ENCODE measurements at places on chromosomes 3 and 15.
A peak's percentile ranks its signal among the peaks of the same experiment; 100 is the strongest.

- no peak for DNase-seq
Observed at GRCh38 chr3:178706411-178706810, 170.2 kb downstream of the KCNMB2 start.

DNA sequence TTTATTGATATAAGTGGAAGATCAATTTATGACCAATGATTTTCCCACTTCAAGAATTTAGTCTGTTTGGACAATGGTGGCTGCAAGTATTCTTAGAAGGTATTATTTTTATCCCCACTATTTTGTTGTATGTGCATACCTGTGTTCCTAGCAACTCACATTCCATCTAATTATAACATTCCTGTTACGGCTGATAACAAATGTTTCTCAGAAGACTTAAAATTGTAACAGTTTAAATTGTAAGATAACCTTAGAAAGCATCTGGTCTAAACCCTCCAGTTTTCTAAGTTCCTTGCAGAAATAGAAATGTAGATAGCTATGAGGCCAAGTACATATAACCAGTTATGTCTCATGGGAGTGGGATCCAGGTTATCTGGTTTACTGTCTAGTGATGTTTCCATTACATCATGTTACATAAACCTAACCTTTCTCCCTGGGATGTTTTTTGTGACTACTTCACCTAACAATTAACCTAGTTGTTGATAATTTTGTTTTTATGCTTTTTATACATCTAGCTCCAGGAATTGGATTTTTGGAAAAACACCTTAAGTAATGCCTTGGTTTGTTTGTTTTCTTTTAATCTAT, 11.1 kb upstream of the MFN1 start:
- no peak for DNase-seq

DNA sequence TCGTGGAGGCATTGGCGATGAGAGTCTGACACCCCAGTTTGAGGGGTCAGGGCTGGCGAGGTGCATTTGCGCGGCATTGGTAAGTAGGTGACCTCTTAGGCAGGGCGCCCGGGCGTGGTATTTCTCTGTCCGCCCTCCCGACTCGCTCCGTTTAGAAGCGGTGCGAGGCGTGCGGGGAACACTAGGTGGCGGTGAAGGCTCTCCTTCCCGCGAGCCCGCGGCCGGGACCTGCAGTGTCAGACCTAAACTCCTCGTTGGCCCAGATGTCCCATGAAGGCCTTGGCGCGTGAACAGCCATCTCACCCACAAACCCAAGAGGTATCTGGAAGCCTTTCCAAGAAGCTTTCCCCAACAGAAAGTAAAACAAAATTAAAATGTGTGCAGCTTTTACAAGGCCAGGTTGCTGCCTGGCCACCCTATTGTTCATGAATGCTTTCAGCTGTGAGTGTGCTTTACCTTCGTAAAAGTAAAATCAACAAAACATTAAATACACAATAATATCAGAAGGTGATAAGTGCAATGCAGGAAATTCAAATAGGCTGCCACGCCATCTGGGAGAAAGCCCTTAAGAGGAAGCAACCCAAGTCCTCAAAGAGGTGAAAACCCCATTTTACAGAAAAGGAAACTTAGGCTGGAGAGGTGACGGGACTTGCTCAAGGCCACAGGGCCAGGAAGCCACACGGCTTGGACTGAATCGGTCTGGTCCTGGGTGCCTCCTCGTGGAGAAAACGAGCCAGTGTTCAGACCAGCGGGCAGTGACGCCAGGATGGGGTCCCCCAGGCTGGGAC, 120.3 kb downstream of the ETFA start:
- DNase-seq: peak; percentile 74

DNA sequence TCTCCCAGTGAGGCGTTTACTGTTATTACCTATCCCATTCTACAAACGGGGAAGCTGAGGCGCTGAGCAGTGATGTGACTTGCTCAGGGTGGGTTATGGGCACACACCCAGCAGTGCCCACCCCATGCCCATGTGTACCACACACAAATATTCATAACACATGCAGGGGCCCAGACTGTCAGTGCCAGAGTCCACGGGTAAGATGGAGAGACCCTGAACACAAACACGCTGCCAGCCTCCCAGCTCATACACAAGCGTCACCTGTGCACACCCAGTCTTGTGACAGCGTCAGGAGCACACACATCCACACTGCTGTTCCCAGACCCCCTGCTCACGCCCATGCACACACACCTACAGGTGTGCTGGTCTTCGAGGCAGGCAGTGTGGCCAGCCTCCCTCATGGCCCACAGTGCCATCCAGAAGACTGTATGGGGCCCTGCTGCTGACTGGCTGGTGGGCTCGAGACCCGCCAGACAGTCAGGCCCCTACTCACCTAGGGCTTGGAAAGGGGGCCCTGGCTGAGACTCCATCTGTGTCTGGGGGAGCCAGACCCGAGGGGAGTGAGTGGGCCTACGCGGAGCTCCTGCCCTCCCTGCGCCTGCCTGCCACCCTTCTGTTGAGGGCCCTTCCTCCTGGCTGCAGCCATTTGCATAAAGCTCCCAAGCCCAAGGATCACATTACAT, 39.4 kb downstream of the DNAJB8 start:
- DNase-seq: no peak

GRCh38 chr3:192899540-192899982, 18.1 kb downstream of the MB21D2 start:
- no peak for DNase-seq

GRCh38 chr15:48602358-48603122, 43.0 kb downstream of the FBN1 start:
- DNase-seq: no peak

GRCh38 chr3:162082516-162082915, 585.9 kb downstream of the OTOL1 start:
- DNase-seq: no peak

DNA sequence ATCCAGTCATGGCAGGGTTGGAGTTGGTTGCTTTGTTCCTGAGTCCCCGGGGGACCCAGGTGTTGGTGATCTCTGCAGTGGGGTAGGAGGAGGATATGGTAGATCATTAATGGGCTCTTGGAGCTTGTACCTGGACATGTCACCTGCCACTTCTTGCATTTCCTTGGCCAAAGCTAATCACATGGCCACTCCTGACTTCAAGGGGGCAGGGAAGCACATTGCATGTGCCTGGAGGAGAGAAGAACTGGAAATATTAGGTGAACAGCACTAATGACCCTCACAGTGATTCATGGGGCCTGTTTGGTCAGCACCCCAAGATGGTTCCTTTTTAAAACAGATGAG, 87.1 kb upstream of the MYZAP start:
- DNase-seq: no peak

- DNase-seq: no peak
Observed at GRCh38 chr3:191136347-191136746, 62.7 kb upstream of the OSTN start.

DNA sequence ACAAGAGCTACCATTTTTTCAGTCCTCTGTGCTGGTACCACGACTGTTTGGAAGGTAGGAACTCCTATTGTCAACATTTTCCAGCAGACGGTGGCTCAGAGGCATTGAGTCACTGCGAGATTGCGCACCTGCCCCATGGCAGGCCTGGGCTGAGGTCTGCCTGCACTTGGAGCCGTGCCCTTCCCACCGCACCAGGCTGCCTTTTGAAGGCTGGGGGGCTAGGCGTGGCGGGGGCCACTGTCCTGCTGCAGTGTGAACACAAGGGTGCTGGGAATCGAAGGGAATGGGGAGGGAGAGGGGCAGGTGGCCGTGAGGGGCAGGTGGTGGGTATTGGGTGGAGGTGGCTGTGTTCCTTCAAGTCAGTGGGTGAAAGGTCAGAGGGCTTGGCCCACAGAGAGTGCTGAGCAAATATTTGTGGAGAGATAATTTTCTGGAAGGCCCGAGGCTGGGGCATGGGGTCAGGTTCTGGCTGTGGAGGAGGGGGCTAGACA, 16.3 kb downstream of the SNX33 start:
- DNase-seq: no peak

DNA sequence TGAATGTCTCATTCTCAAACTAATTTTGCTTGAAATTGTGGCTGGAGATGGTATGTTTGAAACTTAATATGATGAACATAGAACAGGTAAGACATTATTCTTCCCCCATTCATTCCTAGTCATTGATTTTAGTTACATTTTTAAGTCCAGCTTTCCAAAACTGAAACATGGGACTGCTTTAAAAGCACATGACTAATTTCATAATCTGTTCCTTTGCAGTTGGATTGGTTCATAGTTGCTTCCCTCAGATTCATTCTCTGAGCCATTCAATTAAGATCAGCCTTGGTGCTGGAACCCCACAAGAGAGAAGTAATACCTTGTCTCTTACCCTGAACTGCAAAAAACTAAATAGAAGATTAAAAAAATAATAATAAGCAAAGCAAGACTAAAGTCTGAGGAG, 87.5 kb upstream of the TGFBR2 start:
- DNase-seq: no peak

DNA sequence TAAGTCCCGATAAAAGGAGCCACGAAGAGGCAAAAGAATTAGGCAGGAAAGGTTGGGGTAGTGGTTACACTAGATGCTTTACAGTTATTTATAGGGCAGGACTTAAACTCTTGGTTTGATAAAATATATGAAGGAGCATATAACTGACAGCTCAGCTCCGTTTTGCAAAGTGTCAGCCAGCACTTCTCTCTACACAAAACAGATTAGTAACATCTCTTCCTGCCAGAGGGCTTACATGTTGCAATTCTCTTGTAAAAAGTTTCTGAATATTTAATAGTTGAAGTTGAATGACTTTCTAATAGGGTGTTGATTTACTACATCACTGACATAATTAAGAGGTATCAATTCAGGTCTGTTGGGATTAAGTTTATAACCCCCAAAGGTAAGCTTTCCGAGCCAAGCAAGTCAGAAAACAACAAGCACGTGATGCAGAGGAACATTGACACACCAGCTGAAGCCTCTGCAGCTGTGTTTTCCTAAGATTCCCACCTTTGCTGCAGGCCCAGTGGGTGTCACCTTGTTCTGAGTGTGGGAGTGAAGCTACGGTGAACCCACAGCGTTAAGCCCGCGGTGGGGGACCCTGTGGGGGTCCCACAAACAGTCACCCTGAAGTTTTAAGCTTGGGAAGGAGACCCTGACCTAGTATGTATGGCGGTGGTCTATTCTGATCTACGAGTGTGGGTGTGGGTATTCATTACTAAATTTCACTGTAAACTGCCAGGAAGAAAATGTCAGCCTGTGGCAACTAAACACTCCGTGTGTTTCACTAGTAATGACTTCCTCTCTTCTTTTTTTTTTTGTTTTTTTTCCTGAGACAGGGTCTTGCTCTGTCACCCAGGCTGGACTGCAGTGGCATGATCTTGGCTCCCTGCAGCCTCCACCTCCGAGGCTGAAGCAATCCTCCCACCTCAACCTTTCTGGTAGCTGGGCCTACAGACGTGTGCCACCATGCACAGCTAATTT, 22.0 kb upstream of the ATP13A3 start:
- peak; percentile 44 for DNase-seq

GRCh38 chr3:86782286-86782685, 208.7 kb downstream of the VGLL3 start:
- DNase-seq: no peak

DNA sequence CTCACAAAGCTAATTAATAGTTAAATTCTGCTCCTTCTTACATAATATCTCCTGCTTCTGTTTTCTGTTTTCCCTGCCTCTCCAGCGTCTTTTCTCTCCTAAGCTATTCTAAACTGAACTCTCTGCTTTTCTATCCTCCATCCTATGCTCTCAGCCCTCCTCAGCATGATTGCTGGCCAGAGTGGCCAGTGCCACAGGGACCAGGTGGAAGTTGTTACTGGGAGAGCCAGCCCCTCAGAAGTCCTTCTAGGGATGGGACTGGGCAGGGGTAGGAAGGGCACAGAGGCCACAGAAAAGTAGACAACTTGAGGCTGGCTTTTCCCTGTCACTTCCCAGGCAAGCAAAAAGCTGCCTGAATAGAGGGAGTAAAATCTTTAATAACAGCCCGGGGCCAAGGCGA, 76.8 kb downstream of the LARS2 start:
- no peak for DNase-seq

- no peak for DNase-seq
Observed at GRCh38 chr15:41336549-41336948, 3.9 kb downstream of the NUSAP1 start.

DNA sequence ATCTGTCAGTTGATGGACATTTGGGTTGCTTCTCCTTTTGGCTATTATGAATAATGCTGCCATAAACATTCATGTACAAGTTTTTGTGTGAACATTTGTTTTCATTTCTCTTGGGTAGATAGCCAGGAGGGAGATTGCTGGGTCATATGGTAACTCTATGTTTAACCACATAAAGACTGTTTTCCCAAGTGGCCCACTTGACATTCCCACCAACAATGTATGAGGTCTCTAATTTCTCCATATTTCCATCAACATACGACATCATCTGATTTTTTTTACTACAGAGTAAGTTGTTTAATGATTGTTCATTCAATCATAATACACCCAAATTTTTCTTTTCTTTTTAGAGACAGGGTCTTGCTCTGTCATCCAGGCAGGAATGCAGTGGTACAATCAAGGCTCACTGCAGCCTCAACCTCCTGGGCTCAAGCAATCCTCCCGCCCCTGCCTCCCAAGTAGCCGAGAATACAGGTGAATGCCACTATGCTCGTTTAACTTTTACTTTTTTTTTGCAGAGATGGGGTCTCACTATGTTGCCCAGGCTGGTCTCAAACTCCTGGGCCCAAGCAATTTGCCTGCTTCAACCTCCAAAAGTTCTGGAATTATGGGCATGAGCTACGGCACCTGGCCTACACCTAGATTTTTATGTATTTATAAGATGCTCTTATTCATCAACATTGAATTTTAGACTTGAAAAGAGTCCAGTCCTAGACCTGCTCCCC, 6.8 kb downstream of the IP6K1 start:
- no peak for DNase-seq

- no peak for DNase-seq
Observed at GRCh38 chr15:49190586-49190985, 20.5 kb downstream of the GALK2 start.

GRCh38 chr3:36714343-36715086, 49.8 kb downstream of the DCLK3 start:
- DNase-seq: no peak

DNA sequence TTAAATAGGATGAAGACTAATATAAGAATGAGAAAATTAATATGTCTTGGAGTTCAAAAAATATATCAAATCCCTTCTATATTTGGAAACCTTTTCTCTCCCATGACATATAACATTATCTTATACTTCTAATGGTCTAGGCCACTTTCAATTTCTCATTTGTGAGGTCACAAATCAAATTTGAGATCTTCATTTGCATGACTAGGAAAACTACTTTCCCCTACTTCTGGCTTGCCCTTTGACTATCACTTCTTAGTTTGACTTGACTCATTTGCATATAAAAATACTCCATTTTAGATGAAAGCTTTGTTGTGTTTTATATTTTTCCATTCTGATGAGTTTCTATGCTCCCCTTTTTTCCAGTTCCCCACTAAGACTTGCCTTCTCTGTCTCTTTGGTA, 598.6 kb upstream of the TBL1XR1 start:
- DNase-seq: no peak

DNA sequence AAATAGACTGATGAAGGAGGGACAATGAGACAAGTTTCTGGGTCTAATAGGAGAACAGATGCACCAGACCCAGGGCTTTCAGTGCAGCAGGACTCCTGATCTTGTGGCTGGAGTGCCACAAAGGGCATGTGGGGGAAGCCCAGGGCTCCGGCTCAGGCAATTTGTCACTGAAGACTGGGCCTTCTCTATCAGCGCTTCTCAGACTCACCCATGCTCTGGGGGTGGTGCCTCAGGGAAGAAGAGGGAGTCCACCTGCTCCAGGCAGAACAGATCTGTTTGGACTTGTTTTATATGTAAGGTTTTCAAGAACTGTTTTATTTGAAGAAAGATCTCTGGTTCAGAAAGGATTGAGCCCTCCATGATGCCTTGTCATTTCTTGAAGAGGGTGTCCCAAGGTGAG, 112.4 kb upstream of the TLE3 start:
- DNase-seq: no peak

GRCh38 chr15:20356911-20357480, 184.6 kb downstream of the GOLGA6L6 start:
- DNase-seq: no peak

Data from right kidney (tissue), 9 donors.